ENCODE measurements at places on chromosomes 5 and 9.

DNA sequence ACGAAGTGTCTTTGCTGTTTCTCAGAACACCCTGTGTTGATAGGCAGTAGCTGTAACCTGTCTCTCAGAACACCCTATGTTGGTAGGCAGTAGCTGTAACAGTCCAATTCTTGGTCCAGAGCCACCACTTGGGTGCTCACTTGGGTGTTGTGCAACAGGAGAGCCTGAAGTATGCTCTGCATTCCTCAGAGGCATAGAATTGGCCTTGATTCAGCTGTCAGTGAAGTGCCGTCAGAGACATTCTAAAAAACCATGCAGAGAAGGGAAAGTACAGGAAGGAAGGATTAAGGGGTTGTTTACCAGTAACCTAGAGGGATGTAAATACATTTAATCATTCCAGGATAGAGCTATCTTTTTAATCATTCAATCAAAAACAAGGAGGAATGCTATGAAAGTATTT is 231.2 kb downstream of the ARRDC3 start:
- DNase-seq = no peak

DNA sequence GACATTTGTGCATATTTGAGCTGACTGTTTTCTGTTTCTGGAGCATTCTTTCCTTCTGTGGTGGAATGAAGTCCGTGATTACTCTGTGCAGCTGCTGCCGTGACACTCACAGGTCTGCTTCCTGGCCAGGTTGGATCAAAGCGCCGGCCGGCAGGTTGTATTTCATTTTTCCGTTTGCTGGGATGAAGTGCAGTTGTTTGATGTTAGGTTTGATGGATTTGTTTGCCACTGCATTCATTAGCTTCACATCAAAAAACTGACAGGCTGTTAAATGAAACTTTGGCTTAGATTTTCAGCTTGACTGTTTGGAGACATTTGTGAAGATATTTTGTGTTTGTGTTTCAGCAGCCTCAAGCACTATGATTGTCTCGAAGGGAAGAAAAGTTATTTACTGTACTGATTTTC is 140.1 kb downstream of the KDM4C start:
- DNase-seq = no peak

GRCh38 chr9:105392531-105392930 is 55.3 kb upstream of the FSD1L start:
- DNase-seq = no peak

DNA sequence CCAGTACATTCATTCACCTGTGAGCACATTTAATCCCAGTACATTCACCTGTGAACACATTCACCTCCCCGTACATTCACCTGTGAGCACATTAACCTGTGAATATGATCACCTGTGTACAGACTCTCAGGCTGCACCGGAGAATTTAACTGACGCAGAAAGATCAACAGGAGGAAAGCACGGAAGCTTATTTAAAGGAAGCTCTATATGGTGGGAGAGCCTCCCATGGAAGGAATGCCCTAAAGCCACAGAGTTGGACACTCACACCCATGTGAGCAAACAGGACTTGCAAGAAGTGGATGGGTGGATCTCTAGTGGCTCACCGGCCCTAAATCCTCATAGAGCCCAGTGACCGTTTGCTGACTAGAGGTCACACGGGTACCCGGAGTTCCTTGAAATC is 38.2 kb downstream of the TRIP13 start:
- DNase-seq = no peak

DNA sequence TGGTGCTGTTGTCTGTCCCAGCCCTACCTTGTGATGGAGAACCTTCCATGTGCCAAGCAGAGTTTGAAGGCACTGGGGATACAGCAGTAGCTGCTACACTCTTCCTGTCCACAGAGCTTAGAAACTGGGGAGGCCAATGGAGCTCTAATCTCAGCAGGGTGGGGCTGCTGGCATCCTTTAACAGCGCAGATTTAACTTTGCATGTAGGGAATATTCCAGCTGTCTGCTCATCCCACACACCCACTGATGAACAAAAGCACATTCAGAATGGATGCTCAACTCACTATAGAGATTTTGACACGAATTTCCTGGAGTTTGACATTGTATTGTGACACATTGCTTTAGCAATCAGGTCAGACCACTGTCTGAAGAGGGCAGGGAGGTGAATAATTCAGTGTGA is 49.0 kb downstream of the TMEM215 start:
- DNase-seq = no peak

- no peak for DNase-seq
Observed at GRCh38 chr5:33105521-33105941, 335.2 kb upstream of the TARS1 start.

- no peak for DNase-seq
Observed at GRCh38 chr5:110195288-110195687, 505.6 kb downstream of the MAN2A1 start.

DNA sequence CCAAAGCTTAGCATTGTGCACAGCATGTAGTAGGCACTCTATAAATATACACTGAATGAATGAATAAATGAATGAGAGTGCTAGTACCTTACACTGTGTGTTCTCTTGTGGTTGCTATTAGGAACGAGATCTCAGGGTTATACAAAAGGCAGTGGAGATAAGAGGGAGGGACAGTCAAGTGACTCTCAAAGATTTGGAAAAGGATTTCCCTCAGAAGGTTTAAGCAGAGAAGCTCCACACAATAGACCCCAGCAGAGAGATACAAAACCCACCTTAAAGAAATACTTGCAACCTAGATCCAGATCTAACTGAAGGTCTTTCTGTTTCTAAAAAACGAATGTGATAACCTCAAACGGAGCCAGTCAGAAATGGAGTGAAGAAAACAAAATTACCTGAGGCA is 11.8 kb upstream of the EFNA5 start:
- no peak for DNase-seq

- no peak for DNase-seq
Observed at GRCh38 chr5:2142456-2142954, 259.8 kb upstream of the IRX4 start.

- no peak for DNase-seq
Observed at GRCh38 chr9:122396614-122397148, 25.9 kb downstream of the PTGS1 start.

DNA sequence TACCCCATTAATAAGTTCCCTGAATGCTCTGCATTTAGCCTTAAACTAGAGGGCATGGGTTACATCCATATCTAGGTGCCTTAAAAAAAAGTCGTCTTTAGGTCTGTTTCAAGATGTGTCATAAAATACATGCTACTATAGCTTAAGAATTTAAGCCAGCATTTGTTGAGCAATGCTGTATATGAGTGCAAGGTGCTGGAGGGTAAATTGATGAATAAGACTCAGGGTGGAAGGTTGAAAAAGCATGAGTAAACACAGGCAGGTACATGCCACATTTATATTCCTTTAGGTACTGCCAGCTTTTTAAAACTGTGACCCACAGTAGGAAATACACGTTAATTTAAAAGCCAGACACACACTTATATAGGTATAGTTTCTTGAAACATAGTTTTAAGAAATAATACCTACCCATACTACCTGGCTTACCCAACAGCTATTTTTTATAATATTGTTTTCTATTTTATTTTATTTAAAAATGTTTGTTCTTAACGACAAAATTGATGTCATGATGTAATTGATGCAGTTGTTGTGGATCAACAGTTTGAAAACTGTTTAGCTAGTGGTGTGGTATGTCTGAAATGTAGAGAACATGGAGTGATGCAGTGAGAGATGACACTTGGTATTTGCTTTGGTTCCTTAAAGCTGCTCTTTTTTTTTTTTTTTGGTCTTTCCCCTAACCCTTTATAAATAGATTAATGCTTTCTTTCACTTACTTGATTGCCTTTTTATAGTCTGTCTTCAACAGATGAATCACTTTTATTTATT is 3.9 kb downstream of the HMGCR start:
- DNase-seq = no peak

DNA sequence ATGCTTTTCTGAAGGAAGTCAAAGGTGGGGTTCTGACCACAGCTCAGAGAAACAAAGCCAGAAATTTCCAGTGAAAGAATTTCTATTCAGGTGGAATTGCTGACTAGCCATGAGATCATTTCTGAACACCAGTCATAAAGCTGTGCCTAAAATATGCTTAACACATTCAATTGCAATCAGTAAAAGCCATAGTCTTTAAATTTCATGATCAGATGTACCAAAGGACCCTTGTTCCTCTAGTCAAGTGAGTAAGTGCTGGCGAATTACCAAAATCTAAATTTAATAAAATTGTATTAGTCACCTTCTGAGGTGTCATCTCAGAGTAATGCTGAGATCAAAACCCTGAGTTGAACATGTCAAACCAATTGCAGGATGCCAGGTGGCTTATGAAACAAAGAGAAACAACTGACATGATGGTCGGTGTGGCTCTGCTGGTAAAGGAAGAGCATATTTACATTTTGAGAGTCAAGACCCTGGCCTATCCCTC is 334.2 kb upstream of the CCNH start:
- DNase-seq = no peak

DNA sequence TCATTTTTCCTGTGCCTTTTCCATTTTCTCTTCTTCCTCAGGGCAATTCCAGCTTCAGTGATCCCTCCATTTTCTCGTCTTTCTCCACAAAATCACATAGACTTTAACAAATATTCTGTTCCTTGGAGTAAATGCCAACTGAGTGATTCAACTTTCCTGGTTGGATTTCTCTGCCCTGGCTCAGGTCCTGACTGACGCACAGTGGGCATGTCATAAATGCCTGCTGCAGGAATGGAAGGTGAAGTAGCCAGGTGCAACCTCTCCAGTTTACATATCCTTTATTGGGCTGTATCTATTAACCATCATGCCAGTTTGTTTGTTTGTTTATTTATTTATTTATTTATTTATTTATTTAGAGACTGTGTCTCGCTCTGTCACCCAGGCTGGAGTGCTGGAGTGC is 95.1 kb downstream of the MEF2C start:
- no peak for DNase-seq

DNA sequence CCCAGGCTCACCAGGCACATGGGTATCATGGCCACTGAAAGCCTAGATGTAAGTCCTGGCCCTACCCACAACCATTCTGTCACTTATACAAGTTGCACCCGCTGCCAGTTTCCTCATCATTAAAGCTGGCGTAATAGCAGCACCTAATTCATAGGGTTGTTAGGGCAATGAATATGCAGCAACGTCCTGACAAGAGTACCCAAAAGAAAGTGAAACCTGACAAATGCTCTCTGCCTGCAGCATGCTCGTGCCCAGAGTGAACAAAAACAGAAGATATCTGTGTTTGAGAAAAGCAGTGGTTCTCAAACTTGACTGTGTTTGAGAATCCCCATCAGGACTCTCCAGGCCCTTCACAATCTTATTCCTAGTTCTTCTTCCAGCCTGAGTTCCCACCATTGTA is 632.4 kb downstream of the SEMA5A start:
- no peak for DNase-seq

- DNase-seq = no peak
Observed at GRCh38 chr5:72438141-72438540, 69.1 kb downstream of the ZNF366 start.

DNA sequence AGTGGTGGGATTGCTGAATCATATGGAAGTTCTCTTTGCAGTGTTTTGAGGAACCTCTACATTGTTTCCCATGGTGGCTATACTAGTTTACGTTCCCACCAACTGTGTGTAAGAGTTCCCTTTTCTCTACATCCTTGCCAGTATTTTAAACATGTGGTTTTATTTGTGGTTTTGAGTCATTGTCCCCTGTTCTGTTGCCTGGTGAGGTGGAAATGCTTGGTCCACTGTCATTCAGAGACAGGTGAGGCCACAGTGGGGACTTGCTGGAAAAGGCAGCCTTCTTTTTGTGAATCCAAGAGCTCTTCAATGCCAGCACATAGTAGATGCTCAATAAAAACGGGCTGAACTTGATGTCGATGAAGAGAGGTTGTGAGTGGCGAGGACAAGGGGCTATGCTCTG is 44.2 kb downstream of the SH3PXD2B start:
- no peak for DNase-seq

DNA sequence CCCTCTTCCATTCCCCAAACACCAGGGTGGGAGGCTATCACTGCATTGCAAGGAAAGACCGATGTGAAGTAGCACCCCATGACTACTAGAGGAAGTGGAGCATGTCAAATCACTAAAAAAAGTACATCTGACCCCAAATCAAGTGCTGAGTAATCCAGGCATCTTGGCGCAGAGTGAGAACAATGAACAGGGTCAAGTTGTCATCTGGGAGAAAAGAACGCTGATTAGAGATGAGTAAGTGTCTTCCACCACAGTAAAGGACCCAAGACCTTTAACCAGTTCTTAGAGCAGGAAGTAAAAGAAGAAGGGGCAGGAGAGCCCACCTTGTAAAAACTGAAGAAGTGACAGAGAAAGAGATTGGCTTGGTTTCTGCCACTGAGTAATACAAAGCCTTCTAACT is 75.0 kb upstream of the RAD23B start:
- DNase-seq = no peak

DNA sequence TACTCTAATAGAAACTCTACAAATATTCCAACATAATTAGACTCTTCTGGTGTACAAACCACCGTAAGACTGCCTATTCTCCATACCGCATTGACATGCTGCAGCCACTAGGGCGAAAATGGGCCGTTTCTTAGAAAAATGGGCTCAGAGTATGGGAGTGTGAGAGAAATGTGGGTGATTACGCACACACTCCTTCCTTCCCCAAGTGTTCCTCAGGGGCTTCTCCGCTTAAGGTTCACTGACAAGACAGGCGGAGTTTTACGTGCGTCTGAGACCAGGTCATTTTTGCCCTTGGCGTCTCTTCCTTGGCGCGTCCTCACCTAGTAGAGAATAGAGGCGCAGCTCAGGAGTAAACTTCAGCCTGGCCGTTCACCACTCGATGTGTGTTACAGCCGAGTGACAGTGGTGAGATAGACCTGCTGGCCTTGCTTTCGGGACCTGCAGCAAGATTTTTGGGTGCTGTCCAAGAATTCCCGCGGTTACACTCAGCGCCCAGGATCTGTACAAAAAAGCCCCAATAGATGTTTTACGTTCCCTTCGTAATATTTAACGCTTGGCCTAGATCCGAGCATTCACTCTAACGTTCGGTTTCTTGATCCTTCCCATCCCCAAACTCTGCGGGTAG is 1.8 kb upstream of the NTRK2 start:
- no peak for DNase-seq

DNA sequence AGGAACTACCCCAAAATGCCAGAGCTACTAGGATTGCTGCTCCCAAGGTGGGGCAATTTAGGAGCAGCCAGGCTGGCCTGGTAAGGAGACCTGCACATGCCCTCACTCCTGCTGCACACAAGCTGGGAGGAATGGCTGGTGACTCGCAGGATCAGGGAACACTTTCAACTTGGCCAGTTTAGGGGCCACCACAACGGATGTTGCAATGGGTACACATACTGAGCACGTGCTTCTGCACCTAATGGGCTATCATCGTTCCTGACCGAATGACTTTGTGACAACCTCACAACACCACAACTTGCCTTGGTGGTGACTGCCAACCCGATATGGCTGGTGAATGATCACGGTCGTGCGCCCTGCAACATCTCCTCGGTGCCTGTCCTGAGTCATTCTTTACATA is 172.0 kb downstream of the ROR2 start:
- no peak for DNase-seq

DNA sequence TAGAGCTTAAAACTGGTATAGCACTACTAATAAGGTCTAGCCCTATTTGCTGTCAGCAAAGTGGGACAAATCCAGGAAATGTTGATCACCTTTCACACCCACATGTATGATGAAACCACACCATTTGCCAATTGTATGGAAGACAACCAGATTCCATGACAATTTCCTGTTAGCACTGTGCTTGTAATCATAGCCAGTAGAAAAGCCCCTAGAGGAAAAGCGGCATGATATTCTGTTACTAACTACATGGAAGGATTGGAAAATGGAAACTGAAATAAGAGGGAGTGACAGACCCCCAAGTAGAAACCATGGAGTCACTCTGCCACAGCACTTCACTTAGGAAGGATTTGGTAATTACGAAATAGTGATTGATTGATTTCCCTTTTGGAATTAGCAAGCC is 923 bp downstream of the SPATA6L start:
- no peak for DNase-seq

Data from stimulated activated CD4-positive, alpha-beta T cell treated with anti-CD3 and anti-CD28 coated beads, Interleukin-1b, Interleukin-23, amount 100 ng/mL, for 24 hours (primary cell).